ENCODE measurements at places on chromosomes 13 and 19.
A peak's percentile ranks its signal among the peaks of the same experiment; 100 is the strongest.

- peak; percentile 49 for DNase-seq
Observed at GRCh38 chr19:40907968-40908735, 26.1 kb upstream of the CYP2A7 start.

DNA sequence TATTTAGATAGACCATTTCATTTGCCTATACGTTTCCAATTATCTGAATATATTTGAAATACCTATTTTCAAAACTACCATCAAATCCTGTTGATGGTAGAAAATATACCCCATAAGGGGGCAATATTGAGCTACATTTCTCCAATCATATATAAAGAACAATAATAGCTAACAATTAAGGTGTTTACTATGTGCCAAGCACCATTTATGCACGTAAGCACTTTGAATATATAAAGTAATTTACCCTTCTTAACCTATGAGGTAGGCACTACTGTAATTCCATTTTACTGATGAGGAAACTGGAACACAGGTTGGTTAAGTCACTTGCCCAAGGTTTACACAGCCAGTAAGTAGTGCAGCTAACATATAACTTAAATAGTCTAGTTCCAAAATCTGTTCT, 79.2 kb downstream of the UBL3 start:
- DNase-seq, result peak; percentile 64

DNA sequence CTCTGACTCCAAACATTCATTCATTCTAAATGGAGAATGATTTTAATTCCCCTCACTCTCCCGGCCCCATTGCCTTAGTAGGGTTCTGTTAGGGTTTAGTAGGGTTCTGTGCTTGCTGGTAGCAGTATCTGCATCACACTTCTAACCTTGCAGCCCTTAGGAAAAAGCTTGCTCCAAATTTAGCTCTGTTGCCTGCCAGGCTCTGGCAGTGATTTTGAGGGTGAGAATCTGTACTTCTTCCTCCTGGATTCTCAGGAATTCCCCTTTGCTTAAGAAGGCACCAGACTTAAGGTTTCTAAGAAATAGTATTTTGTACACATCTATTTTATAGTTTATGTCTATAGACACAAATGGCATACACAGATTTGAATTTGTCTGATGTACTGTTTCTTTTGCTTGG, 14.7 kb downstream of the B3GLCT start:
- no peak for DNase-seq

- DNase-seq, result no peak
Observed at GRCh38 chr13:52067237-52067636, 42.7 kb downstream of the UTP14C start.

GRCh38 chr13:20826301-20826700, 52.5 kb upstream of the EEF1AKMT1 start:
- DNase-seq, result no peak

- DNase-seq, result peak; percentile 14
Observed at GRCh38 chr13:113238536-113238935, 29.1 kb downstream of the CUL4A start.

DNA sequence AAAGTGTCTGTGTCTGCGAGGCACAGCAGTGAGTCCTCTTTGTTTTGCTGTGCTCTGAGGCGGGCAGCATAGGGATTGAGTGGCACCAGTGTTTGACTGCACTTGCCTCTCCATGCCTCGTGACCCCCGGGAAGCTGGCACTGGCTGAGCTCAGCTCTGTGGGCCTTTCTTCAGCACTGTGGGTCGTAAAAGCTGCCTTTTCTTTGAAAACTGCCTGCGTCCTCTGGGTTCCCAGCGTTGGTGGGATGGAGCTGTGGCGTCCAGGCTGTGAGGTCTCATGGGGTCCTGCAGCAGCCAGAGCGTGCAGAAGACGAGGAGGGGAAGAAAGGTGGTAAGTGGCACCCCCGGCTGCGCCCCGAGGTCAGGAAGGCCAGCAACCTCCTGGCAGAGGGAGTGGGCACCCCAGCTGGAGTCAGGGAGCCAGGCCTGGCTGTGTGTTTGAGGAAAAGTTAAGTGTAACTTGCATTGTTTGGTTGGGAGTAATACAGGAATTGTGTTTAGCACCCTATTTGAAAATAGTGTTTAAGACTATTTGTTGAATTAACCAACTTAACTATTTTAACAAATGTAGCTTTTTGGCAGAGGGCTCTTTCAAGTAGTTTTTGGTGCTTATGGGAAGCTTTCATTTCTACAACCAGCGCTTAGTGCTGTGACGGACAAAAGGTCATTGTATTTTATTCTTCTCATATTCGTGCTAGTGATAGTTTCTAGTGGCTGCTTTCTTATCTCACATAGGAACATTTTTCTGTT, 79.3 kb upstream of the TEX29 start:
- DNase-seq, result no peak

- DNase-seq, result no peak
Observed at GRCh38 chr13:98838776-98839175, 86.3 kb upstream of the SLC15A1 start.

DNA sequence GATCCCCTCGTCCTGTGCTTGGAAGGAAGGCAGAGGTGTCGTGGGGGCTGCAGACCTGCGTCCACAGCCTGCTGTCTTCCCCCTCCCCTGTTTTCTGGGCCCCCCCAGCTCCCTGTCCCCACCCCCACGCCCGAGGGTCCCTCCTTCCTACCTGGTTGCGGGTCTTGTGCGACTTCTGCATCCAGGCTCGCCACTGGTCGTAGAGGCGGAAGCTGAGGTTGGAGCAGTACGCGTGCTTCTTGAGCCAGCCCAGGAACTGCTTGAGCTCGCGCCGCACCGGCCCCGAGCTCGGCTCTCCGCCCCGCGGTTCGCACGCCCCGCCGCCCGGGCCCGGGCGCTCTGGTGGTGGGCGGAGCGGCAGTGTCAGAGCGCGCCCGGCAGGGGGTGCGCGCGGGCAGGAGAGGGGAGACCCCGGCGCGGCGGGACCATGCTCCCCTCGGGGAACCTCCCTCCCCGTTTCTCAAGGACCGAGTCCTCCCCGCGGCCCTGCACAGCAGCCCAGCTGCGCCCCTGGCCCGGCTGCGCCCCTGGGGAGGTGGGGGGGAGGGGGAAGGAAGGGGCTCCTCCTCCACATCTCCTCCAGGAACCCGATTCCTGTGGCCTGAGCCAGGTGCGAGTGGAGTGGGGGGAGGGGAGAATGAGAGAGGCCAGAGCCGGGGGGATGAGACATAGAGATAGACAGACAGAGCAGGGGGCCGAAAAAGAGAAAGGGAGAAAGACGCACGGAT, 5.7 kb downstream of the REX1BD start:
- DNase-seq, result peak; percentile 79

GRCh38 chr19:51440846-51441409, 17.3 kb downstream of the SIGLEC8 start:
- no peak for DNase-seq

- DNase-seq, result no peak
Observed at GRCh38 chr13:27236478-27236877, 14.9 kb upstream of the RPL21 start.

DNA sequence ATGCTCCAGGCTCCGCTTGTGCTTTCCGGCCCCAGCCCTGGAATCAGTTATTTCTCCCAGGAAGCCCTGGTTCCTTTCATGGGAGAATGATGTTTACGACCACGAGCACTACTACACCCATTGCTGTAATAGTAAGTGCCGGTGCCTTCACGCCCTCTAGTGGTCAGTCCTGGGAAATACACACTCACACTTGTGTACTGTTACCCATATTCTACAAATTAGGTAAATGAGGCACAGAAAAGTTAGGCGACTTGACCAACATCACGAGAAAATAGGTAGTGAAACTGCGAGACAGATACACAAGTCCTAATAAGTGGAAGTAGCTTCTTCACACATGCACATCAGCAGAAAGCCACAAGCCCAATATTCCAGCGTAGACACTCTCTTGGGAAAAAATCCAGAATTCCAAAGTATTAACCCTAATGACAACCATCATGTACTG, 21.7 kb downstream of the CEACAM21 start:
- peak; percentile 84 for DNase-seq

DNA sequence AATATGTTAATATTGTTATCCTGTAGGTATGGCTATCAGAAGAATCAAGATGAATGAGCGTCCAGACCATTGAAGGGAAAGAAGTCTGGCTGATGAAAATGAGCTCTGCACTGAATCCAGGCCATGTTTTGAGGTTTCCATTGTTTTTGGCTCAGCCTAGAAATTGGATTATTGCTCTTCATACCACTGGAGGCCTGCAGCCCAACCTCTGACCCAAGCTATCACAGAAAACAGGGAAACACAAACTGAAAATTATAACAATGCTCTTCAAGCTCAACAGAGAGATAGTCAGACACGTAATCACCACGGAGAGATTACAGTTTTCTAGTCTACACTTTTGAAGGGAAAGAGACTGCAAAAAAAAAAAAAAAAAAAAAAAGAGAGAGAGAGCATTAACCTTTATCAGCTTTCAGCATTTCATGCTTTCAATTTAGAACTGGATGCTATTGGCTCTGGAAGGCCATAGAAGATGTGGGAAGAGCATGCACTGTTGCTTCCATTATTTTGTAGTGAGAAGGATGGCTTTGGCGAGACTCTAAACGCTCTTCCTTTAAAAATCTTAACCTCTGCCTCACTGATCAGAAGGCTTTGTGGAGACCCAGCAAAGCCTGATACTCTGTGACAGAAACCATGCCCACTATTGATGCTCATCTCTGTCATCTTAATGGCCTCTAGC, 10.8 kb downstream of the EDNRB start:
- DNase-seq, result no peak

DNA sequence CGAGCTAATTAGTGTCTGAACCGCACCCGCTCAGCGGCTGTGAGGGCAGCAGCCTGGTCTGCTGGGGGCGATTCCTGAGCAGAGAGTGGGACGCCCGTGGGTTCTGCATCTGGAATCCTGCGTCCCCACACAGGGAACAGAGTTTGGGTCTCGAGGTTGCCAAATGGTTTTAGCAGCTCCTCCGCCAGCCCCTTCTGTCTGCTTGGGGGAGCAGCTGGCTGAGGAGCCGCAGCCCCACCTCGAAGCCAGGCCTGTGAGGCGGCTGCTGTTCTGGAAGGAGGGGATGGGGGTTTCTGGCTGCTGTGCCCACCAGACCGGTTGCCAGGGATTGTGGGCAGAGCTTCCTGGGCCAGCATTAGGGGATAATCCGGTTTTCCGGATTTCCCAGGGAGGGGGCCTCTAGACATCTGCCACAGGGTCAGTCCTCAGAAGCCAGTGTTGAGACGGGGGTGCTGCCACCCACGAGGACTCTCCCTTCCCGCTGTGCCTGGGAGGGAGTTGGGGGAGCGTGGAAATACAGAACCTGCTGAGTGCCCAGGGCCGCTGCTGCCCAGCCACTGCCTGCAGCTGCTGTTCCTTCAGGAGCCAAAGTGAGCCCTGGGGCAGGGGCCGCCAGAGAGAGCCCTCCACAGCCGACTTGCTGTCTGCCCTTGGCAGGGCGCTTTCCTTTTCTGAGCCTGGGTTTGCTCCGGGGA, 2.0 kb downstream of the CDC34 start:
- no peak for DNase-seq

DNA sequence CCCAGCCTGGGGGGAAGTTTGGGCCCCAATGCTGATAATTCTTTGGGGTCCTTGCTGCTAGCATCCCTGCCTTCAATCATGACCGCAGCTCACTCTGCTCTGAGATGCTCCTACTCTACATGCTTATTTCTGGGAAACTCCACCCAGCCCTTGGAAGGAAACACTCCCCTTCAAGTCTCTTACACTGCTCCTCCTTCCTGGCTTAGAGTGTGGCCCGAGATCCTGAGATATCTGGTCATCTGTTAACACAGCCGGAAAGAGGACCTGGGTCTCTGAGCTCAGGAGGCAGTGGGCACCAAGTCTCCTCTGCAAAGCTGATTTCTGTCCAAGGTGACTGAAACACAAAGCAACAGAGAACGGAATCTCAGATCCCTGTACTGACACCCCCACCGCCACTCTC, 33.0 kb downstream of the CYP4F2 start:
- no peak for DNase-seq

DNA sequence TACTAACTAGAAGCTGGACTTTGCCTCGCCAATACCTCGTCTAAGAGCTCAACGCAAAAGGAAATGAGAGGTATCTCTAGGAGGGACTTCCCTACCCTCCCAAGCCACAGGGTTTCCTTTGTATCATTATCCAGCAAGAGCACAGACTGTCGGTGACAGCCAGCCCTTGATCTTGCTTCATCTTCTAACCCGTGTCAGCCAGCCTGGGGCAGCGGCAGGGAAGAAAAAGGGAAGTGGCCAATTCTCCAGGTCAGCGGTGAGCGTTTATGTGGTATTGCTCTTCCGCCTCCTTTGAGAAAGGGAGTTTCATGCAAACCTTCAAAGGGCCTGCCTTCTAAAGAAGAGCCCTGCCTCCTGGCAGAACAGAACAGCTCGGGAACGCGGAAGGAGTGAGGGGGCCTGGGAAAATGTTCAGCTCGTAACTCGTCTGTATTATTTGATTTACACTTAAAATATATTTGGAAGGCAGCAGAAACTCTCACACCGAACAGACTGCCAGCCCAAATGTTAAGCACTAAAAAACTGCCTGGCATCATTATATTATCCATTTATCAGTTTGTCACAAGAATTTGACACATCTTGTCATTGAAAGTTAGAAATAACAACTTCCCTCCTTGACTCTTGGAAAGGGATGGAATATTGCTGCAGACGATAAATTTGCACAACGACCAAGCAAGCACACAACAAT, 41.8 kb downstream of the EFNB2 start:
- peak; percentile 22 for DNase-seq

DNA sequence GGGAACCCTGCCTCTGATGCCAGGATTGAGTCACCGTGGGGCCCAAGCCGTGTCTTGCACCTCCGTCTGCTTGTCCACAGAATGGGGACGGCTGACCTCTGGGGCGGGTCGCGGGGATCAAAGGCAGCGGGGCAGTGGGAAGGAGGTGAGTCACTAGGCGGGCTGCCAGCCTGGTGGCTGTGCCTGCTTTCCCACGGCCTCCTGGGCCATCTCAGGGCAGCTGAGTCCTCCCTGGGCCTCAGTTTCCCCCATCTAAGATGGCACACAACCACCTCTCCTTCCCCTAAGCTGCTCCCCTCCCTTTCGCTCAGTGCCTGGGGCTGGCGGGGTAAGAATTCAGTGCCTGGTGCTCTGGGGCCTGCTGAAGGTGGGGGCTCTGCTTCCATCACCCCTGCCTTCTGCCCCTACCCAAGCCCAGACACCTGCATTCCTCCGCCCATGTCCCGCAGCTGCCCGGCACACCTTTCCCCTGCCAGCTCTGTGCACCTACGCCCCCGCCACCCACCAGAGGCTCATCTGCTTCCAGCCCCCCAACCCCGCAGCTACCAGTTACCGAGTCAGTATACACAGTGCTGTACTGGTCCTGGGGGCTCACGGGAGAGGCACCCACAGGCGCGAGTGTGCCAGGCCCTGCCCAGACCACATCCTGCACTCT, 3.5 kb downstream of the MKNK2 start:
- peak; percentile 34 for DNase-seq
